ENCODE measurements at places on chromosomes 5 and 9.

GRCh38 chr9:136343121-136343883 lies 16.0 kb downstream of the GPSM1 start:
- no peak for DNase-seq

DNA sequence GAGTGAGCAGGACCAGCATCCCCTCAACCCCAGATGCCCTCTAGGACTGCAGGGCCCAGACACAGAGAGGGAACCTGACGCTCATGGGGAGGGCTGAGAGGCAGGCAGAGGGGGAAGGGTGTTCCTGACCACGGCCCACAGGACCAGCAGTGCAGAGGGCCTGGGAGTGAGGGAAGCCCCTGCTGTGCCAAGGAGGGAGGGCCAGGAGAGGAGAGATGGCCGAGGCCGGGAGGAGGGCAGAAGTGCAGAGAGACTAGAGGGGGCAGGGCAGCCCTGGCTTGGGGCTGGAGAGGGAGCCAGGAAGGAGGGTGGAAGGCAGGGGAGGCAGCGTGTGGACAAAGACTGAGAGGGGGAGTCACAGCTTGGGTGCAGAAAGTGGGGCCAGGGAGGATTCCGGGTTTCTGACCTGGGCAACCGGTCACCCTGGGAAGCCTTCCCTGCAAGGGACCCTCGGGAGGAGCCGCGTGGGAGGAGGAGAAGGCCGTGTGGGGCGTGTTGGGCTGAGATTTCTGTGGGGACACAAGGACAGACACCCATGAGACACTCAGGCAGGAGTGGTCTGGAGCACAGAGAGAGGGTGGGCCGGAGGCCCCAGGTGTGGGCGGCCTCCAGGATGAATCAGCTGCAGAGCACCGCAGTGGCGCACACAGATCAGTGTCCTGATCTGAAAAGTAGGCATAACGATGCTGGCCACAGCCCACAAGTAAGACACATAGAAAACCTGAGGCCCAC lies 117.5 kb downstream of the ADAMTS2 start:
- DNase-seq = no peak

DNA sequence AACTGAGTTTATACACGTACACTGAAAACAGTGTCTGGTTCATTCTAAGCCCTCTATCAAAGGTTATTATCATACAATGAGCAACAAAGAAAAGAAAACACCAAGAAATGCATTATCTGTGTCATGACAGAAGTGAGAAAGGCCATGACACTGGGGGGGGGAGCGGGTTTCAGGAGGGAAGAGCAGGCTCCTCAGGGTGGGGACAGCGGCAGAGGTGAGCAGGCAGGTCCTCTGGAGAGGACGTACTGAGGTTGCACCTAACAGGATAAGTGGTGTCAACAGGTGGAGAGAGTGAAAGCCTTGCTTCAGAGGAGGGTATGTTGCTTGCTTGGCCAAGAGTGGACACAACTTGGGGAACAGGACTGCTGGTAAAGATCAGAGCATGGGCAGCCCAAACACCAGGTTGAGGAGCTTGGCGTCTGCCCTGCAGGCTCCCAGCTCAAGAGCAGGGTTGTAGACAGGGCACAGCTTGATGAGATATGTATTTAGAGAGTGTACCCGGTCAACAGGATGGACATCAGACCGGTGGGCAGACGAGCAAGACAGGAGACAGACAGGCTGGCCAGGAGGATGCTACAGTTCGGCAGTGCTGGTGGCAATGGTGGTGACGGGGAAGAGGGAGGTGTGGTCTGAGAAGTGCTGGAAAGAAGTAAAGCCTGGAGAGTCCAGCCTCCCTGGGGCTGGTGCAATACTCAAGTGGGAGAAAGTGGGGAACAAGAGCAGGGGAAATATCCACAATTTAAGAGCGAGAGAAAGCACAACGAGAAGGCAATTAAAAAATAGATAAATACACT lies 10.3 kb downstream of the WHRN start:
- no peak for DNase-seq

DNA sequence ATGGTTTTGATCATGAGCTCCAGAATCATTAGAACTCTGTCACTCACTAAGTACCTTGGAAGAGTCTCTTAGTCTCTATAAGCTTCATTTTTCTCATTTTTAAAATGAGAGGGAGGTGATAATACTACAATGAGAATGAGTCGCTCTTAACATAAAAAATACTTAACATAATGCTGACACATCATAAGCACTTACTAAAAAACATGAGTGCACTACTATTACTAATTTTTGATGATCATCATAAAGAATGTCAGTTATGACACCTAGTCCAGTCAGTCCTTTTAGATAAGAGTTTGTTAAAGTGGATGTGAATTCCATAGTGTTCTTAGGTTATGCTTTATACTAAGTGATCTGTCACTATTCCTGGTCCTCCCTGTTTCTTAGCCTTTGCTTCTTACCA lies 200.4 kb upstream of the SLC24A2 start:
- DNase-seq = no peak

- no peak for DNase-seq
Observed at GRCh38 chr5:173915310-173916014, 27.3 kb downstream of the CPEB4 start.

GRCh38 chr9:33381231-33381791 lies 21.1 kb downstream of the AQP7 start:
- no peak for DNase-seq

DNA sequence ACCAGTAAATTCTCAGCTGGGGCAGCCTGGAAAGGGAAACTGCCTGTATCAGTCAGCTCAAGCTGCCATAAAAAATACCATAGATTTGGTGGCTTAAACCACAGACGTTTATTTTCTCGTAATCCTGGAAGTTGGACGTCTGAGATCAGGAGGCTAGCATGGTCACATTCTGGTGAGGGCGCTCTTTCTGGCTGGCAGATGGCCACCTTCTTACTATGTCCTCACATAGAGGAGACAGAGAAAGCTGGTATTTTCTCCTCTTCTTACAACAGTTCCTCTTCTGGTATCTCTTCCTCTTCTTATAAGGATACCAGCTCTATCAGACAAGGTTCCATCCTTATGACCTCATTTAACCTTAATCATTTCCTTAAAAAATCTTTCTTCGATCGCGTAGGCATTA lies 50.5 kb upstream of the RFX3 start:
- DNase-seq = no peak

GRCh38 chr9:91100878-91101450 lies 260.8 kb downstream of the AUH start:
- DNase-seq = no peak

GRCh38 chr9:97940233-97940632 lies 2.3 kb upstream of the HEMGN start:
- no peak for DNase-seq

DNA sequence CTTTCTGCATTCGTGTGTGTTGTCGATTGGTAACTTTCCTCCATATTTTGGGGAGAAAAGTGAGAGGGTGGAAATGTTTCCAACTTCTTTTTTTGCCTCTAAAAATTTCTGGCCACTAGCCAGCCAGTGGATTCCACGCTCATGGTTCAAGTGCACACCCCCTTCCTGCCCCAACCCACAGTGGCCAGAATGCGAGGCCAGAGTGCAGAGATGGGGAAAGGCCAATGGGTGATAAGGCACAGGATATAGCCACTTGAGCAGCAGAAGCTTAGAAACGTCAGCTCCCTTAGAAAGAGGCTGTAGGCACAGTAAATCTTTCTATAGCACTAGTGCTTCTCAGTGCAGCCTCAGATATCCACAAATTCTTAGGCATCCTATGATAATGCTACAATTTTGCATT lies 75.8 kb upstream of the ADRB2 start:
- DNase-seq = no peak

DNA sequence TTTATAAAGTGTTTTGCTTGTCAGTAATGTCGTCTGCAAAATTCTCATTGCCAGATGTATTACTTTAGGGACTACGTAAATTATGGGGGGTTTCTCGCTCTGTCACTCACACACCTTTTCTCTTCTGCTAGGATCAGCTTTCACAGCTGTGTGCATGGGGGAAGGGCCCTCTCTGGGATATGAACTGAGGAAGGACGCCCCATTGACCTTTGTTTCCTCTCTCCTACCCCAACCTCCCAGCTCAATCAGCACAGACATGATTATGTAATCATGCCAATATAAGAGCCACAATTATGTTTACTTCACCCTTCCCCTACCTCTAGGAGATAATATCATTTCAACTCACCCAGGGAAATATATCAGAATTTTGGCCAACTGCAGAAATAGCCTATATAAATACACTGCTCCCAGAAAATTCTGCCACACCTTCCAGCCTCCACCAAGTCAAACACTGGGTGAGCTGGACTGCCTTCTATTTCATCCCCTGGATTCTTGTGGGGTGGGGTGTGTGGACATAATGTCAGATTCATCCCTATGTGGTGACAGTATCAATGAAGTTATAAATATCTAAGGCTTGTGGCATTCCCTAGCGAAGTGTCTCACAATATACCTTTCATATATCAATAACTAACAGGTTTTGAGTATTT lies 12.6 kb upstream of the SEMA5A start:
- no peak for DNase-seq

GRCh38 chr9:130701059-130702022 lies 7.8 kb downstream of the EXOSC2 start:
- DNase-seq = peak; percentile 70

DNA sequence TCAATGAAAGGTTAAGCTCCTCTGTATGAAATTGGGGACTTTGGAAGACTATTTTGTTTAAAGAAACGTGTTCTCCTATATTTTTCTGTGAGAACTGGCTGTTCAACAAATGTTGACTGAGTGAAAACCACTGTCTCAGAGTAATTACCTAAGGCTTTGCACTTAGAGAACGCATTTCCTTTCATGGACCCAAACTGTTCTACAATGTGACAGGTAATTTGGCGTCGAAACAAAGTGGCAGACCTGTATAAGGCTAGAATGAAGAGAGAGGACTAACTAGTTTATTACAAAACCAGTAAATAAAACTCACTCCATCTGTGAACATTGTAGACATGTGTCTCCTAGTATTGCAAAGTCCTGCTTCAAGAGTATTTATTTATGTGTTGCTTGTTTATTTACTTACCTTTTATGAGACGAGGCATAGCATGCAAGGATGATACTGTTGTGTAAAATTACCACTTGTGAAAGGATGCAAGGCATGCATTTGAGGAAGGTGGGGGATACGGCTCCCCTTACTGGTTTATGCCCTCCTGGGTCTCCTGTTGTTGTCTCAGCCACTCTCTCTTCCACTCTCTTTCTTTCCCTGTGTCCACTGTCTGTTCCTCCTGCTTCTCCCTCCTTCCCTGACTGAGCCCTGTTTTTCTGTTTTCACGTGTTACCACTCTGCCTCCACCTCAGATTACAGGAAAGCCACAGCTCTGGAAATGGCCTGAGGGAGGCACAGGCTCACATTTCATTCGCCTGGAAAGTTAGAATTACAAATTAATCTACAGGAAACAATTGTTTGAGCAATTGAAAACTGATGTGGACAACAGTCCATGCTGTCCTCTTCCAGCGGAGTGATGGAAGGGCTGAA lies 444.0 kb upstream of the ZNF608 start:
- DNase-seq = no peak

- DNase-seq = no peak
Observed at GRCh38 chr5:93886098-93886806, 144.9 kb upstream of the POU5F2 start.

DNA sequence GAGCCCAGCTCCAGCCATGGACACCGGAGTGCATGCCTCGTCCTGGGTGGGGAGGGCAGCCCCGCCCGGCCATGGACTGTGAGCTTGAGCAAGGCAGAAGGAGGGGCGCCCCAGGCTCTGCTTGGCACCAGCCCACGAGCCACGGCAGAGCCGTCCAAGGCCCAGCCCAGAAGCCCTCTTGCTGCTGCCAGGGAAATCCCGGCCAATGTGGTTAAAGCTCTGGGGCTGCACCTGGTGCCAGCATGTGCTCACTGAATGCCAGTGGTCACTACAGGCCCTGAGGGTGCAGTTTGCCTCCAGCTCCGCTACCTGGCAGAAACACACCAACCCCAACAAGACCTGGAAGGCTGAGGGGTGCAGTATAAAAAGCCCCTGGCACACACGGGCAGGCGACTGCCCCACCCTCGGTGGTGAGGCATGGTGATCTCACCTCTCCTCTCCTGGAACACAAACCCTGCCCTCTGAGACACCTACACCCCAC lies 11.8 kb downstream of the BRD3 start:
- DNase-seq = no peak

- DNase-seq = no peak
Observed at GRCh38 chr9:89477384-89477783, 20.5 kb downstream of the SEMA4D start.

DNA sequence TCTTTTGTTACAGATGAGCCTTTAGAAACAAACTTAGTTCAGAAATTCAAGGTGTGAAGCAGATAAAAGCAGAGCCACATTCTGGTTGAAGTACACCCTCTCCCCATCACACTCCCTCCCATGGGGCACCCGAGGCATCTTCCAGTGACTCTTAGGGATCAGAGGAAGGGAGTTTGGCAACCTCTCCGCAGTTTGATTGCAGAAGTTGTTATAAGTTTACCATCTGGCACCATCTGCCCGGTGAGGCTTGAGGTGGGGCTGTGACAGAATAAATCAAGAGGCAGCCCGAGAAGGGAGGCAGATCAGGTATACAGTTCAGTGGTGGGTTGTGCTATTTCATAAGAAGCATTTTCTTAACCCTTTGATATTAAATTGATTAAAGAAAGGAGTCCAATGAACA lies 458.6 kb upstream of the CLINT1 start:
- DNase-seq = no peak

- no peak for DNase-seq
Observed at GRCh38 chr5:31413030-31413812, 118.7 kb downstream of the DROSHA start.

GRCh38 chr5:135645336-135646180 lies 66.8 kb upstream of the CXCL14 start:
- no peak for DNase-seq

DNA sequence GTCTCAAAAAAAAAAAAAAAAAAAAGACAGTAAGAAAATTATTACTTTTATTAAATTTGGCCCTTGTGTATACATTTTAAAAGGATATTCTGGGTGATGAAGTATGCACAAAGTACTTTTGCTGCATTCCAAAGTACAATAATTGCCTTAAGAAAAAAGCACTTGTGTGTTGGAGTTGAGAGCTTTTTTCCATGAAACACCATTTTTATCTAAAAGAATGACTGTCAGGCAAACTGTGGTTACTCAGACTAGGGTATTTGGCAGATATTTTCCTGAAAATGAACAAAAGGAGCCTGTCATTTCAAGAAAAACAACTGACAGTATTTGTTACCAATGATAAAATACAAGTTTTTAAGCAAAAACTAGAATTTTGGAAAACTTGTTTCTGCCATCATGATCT lies 84.3 kb upstream of the PTPN3 start:
- DNase-seq = no peak

- no peak for DNase-seq
Observed at GRCh38 chr9:38074441-38074961, 5.5 kb upstream of the SHB start.

GRCh38 chr5:132227235-132227484 lies 493 bp downstream of the P4HA2 start:
- DNase-seq = no peak

DNA sequence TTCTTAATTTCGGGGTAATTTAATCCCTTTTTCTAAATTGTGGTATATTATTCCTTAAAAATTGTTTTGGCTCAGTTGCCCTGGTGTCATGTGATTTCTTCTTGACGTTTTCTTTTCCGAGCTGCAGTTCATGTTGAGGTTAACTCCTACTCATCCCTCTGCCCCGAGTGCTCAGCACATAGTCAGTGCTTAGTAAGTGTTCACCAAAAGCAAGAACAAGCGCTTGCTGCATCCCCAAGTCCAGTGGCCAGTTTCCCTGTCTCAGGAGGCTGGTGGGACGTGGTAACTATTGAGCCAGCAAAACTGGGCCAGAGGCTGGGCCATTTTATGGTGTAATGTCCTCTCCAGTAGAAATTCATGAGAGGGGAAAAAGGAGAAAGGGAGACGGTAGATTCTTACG lies 23.3 kb downstream of the TRIO start:
- DNase-seq = no peak
